Panc1 (cell line): ENCODE measurements at places on chromosomes 13 and 19.

- DNase-seq: no peak
Observed at GRCh38 chr13:98214008-98214643, 37.1 kb upstream of the RNF113B start.

DNA sequence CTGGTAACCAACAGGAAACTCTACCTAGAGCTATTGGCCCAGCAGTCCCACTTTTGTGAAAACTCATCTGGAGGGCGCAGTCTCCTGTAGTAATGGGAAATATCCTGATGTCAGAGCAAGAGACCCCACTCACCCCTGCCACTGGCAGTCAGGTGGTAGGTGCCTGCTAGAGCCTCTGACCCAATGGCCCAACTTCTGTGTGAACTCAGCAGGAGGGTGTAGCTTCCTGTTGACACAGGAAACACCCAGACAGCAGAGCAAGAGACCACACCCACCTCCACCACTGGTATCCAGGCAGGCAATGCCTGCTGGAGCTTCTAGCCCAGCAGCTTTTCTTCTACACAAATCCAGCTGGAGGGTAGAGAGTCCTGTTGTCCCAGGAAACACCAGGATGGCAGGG is 1176.8 kb upstream of the PRR20A start:
- DNase-seq: no peak

- DNase-seq: no peak
Observed at GRCh38 chr13:114109641-114110041, 22.8 kb downstream of the RASA3 start.

DNA sequence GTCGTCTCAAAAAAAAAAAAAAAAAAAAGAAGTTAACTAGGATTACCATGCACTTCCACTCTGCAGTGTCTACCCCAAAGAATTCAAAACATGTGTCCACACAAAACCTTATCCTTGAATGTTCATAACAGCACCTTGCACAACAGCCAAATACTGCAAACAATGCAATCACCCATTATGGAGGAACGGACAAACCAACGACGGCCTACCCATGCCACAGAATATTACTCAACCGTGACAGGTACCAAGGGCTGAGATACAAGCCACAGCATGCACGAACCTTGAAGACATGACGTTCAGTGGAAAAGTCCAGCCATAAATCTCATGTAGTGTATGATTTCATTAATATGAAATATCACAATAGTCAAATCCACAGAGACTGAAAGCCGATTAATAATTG is 3.0 kb upstream of the SHISA7 start:
- no peak for DNase-seq

- no peak for DNase-seq
Observed at GRCh38 chr13:96948127-96948526, 46.1 kb downstream of the OXGR1 start.

DNA sequence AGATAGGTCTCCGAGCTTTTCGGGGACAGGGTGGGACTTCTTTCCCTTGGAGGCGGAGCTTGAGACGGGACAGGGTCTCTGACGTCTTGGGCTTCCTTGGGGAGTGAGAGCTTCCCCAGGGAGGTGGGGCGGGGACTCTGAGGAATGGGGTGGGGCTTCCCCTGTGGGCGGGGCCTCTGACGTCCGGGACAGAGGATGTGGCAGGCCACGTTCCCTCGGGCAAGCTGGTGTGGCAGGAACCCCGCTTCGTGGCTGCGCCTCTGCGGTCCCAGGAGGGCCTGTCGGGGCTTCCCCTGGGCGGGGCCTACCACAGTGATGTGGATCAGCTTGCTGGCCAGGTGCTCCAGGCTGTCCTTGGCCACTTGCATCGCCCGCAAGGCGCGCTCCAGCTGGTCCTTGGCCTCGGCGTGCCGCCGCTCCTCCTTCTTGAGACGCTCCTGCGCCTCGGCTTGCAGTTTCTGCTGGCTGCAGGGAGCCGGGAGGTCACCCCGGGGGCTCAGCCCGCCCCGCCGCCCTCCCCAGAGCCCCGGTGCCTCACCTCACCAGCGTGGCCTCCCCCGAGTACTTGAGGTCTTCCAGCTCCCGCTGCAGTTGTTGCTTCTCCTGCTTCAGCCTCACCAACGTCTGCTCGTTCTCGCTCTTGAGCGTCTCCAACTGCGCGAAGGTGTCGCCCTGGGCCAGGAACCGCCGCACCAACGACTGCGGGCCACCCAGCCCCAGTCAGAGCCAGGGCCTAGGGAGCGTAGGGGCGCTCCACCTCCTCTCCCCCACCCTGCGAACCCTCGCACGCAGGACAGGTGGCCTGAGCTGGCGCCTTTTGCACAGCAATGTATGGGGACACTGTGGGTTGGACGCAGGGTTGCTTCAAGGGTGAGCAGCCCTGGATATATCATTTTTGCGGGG is 3.3 kb upstream of the RGL3 start:
- DNase-seq: no peak
